ENCODE measurements at places on chromosomes 1 and 21. TPM values are rescaled to one million over a fixed set of nuclear protein-coding genes. Genes with fewer than 3 reads are reported as not detected.

DNA sequence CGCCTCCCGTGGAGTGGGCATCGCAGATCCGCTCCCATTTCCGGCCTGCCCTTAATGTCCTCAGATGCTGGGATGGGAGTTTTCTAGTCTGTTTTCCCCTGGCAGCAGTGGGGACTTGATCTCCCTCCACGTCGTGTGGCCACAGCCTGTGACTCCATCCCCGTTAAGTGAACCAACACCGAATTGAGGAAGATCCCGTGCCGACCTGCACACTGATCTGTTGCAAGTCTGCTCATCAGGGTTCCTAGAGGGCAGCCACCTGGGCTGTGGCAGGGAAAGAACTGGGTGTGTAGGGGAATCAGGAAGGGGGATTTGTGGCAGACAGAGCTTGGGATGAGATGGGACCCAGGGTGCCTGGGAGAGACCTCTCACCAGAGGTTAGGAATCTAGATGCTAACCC is 23.3 kb upstream of the CDK18 start:
- no peak for DNase-seq

- DNase-seq = peak; percentile 16
Measured at GRCh38 chr1:67624680-67625079, 60.3 kb upstream of the GADD45A start.

The NAXE gene
- 74.3 TPM for polyA plus RNA-seq

- no peak for DNase-seq
Measured at GRCh38 chr1:213940947-213941346, 46.8 kb upstream of the PROX1 start.

The ADGRL2 gene
- polyA plus RNA-seq = 113 TPM

DNA sequence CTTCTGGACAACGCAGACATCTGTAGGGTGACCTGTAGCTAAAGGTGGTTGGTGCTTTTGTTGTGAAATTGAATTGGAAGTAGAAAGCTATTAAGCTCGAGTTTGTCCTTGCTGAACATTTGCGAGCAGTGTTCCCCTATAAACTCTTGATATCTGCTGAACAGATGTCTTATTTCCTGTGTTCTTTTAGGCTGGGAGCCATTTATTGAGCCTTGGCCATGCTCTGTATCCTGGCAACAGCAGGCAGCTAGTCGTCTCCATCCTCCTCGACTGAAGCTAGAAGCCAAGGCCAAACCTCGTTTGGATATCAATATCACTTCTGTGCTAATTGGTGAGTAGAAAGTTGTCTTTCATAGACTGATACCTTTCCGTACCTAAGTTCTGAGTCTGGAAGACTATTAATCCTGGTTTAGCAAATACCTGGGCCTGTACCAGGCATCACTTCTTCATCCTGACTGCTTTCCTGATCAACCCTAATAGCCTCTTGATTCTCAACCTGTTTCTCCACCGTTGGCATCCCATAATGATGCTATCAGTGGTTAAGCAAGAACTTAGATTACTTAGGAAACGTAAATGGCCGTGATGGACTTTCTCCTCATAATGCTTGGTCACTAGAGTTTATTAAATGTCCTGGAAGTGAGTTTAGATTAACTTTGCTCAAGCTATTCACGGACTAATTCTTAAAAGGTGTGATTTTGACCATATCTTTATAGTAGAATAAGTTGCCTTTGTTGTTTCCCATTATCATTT is 103.4 kb downstream of the VPS13D start:
- DNase-seq = no peak

DNA sequence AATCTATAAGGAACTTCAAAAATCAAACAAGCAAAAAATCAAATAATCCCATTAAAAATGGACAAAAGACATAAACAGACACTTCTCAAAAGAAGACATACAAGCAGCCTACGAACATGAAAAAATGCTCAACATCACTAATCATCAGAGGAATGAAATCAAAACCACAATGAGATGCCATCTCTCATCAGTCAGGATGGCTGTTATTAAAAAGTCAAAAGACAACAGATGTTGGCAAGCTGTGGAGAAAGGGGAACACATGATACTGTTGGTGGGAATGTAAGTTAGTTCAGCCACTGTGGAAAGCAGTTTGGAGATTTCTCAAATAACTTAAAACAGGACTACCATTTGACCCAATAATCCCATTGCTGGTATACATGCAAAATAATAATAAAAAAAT is 226.4 kb downstream of the S1PR1 start:
- no peak for DNase-seq

GRCh38 chr1:242813490-242814091 is 289.1 kb upstream of the PLD5 start:
- no peak for DNase-seq

DNA sequence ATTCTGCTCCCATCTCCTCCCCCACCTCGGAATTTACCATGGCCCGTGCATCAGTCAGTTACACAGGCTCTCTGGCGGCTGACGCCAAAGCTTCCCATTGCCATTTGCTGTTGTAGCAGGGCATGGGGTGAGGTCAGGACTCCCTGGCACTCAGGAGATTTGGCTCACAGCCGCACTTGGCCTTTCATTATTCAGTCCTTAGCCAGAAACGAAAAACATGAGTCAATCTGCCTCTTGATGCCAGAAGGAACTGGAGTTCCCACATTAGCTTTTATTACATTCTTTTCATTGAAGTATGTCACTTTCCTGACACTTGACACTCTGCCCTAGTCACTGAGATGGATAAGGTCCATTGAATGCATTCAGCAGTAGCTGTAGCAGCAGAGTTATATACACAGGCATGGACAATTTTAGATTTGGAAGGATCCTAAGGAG is 260.6 kb downstream of the CACNA1E start:
- no peak for DNase-seq

The LCE3D gene
- polyA plus RNA-seq = not detected

DNA sequence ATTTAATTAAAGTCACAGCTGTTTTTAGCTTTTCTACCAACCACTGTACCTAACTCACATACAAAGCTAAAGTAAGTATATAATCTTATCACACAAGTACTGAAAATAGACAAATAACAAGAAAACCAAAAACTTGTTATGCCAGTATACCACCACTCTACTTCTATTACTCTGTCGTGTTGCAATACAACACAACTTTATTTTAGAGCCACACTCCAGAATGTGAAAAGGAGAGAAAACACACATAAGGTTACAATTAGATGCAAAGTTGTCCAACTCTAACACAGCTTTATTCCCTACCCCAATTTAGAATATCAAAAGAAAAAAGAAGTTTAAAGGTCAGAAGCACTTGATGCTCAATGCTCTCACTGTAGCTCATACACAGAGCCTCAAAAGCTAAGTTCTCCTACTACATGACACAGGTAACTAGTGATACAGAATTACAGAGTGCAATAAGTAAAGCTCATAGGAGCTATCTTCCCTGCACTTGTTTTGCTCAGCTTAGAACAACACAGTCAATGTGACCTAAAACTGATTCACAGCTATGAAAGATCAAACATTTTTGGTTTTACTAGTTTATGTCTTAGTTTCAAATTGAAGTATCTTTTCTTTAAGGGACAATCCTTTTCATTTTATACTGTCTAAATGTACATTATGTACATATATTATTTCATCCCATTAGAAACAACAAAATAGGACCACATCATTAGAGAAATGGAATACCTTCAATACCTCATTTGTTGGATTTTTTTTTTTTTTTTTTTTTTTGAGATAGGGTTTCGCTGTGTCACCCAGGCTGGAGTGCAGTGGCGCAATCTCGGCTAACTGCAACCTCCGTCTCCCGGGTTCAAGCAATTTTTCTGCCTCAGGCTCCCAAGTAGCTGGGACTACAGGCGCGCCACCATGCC is 29.2 kb downstream of the EYA3 start:
- DNase-seq = no peak

DNA sequence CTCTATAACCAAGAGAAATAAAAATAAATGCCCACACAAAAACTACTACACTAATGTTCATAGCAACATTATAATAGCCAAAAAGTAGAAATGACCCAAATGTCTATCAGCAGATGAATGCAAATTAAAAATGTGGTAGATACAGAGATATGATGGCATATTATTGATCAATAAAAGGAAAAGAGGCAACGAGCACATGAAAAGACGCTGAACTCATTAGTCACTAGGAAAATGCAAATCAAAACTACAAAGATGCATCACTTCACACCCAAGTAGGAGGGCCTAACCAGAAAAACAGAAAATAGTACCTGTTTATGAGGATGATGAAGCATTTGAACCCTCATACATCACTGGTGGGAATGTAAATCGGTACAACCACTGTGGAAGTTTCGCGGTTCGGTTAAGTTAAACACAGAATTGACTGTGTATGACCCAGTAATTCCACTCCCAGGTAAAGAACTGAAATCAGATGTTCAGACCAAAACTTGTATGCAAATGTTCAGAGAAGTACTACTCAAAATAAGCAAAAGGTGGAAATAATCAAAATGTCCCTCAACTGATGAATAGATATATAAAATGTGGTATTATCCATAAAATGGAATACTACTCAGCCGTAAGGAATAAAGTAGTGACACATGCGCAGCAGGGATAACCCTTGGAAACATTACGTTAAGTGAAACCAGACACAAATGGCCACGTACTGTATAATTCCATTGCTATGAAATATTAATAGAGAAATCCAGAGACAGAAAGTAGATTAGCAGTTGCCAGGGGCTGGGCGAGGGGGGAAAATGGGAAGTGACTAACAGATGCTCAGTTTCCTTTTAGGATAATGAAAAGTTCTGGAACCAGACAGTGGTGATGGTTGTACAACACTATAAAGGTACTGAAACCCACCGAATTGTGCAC is 3.1 kb downstream of the USP48 start:
- no peak for DNase-seq

DNA sequence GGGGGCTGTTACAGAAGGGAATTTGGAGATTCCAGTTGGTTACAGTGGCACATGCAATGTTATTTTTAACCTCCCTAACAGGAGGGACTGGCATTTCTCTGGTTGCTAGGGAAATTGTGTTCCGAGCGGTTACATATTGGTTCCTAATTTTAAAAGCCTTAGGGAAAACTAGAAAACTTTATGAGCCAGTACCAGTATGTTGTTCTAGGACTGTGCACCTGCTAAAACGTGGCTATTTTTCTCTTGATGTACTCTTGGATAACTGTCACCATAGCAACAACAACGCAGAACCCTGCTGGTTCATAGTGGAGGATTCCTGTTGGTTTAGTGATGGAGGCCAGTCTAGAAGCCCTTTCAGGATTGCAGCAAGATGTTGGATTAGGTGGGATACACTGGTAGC is 68.9 kb upstream of the PGBD5 start:
- DNase-seq = no peak

- DNase-seq = no peak
Measured at GRCh38 chr1:1429671-1430073, 5.8 kb upstream of the VWA1 start.

The IER5 gene
- polyA plus RNA-seq = 3.5 TPM

The PBX1 gene
- 80.1 TPM for polyA plus RNA-seq

DNA sequence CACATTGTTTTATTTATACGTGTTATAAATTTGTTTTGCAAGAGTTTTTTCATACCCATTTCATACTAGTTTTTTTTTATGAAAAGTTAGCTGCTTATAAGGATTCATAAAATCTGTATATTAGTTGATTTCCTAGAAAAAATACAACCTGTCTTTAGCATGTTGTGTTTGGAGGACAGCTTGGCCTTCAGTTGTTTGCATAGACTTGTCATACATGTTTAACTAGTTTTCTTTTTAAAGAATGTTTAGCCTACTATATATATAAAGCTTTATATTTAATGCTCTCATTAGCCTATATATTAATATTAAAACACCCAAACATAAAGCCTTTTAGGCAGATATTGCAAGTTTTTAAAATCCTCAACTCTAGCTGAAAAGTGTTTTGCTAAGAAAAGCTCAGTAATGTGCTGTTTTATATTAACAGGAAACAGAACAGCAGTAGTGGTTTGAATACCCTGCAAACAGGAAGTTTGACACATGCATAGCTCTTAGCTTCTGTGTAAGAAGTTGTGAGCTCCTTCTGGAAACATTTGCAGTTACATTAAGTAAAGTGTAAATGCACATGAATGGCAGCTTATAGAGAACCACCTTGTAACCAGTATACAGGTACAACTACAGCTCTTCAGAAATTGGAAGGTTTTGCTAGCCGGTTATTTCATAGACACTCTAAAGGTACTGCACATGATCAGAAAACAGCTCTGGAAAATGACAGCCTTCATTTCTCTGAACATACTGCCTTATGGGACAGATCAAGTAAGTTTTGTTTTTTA is at the start of gene PRKACB:
Gene PRKACB, plus strand, starts transcription at position 476 of the 770 bp plus-strand sequence. Its CDS starts 91 bp downstream, at position 567.
- no peak for DNase-seq

- DNase-seq = no peak
Measured at GRCh38 chr1:43232074-43232473, 37.7 kb upstream of the TMEM125 start.

The HES3 gene
- polyA plus RNA-seq = 105 TPM

DNA sequence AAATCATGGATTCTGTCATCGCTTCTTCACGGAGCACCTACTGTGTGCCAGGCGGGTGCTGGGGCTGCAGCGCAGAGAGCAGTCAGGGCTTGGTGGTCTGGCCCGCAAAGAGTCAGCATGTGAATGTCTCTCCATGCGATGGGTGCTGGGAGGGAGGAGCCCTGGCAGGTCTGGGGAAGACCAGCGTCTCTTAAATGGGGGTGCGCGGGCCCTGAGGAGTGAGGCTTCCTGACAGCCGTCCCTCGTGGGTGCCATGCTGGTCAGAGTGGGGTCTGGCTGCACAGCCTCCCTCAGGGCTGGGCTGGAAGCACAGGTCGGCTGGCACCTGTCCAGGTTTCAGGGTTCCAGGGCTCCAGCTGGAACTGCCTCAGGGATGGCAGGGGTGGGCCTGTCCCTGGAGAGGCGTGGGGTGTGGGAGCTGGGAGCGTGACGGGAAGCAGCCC is 18.5 kb downstream of the TP73 start:
- DNase-seq = no peak

The RIPPLY3 gene
- 2.2 TPM for polyA plus RNA-seq

- no peak for DNase-seq
Measured at GRCh38 chr1:206547104-206547503, 39.8 kb downstream of the RASSF5 start.

All from H1 (cell line).